ENCODE measurements at places on chromosomes 12 and 14.

GRCh38 chr14:93858896-93859295, 68.2 kb upstream of the FAM181A start:
- no peak for DNase-seq

DNA sequence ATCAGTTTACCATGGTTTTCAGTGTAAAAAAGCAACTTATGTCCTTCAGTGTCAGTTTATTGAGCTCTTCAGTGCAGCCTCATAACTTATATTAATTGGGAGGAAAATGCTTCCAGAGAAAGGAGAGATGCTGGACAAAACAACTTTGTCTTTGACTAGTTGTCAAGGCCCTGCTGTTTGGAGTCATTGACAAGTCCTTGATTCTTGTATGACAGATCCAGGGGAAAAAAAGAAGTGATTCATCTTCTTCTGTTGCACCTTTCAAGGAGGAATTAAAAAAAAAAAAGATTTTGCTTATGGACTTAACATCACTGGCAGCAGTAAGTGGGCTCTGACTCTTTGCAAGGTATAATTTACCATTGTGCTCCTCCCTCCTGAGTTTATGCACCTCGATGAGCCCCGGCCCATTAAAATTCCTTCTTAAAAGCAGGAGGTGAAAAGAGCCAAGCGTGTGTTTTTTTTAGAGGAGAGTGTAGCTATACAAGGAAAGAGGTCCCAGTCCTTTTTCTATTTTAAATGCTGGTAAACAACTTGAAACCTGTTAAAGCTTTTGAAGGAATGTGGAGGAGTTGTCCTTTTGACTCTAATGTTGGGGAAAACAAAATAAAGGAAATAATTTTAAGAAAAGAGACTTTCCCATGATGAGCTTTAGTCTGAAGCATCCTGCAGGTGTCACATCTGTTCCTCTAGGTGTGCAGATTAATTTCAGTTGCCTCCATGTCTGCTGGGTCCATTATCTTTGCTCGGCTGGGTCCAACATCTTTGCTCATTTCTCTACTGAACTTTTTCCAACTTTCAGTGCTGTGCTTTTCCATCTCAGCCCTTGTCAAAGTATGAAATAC, 431.6 kb downstream of the RAD51B start:
- DNase-seq, result no peak

DNA sequence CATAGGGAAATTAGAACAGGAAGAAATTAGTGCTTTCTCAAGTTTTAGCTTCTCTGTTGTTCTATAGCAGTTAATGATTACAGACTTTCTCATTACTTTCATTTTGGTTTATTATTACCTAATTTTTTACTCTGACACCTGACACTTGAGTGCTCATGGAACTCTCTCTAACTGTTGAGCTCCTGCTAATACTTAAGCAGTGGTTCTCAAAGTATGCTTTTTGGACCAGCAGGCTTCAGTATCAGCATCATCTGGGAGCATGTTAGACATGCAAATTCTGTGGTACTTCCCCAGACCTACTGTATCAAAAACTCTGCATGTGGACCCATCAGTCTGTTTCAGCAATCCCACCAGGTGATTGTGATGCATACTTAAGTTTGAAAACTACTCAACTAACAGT, 235.3 kb downstream of the CCDC91 start:
- DNase-seq, result no peak

DNA sequence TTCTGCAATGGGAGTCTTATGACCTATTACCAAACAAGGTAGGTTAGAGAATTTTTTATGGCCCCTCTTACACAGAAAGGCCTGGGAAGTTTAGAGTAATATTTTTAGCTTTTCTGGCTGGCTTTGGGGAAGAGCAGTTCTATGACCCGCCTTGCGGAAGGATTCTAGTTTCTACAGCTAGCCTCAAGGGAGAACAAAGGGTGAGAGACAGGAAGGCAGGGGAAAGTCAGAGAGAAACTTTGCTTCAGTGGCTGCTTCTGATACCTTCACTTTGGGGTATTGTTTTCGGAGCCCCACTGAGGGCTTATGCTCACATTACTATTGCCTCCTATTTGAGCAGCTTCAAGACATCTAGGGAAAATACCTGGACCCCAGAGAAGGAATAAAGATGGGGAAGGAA, 80.7 kb upstream of the NUDT4 start:
- DNase-seq, result no peak

GRCh38 chr14:90522571-90523191, 125.9 kb downstream of the CALM1 start:
- no peak for DNase-seq

DNA sequence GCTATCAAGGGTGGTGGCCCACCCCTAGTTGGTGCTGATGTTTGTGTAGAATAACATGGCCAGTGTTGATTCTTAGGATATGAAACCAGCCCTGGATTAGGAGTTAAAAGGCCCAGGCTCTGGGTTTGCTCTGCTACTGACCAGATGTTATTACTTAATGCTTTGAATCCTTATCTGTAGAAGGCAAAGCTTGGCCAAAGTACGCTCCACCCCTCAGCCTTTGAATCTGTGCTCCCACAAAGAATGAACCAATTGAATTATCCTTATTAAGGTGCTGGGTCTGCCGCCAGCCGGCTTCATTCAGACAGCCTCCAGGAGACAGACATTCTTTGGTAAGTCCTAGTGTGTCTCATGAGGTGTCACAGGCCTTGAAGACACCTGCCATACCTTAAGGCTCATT, 41.8 kb downstream of the AKAP3 start:
- no peak for DNase-seq

DNA sequence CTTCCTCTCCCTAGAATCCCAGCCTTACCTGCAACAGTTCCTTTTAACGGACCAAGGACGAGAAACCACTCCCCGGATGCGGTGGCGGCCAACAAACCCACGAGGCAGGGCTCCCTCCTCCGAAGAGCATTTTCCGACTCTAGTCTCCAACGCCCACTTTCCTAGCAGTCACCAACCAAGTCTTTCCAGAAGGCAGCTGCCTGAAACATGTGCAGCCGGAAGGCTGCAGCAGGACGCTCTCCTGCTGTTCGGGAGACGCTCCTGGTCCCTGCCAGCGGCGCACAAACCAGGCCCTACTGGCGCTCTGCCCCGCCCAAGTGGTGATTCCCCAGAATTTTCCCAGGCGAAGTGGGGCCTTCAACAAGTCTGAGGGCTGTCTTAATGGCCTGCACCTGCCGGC, 21.1 kb upstream of the ADAM20 start:
- DNase-seq, result no peak

- peak; percentile 40 for DNase-seq
Measured at GRCh38 chr12:103877934-103878510, 37.0 kb upstream of the NT5DC3 start.

- peak; percentile 62 for DNase-seq
Measured at GRCh38 chr14:92603309-92604242, 90.0 kb downstream of the RIN3 start.

- DNase-seq, result no peak
Measured at GRCh38 chr12:78418919-78419318, 445.7 kb upstream of the SYT1 start.

GRCh38 chr12:19021646-19022045, 107.9 kb upstream of the PLEKHA5 start:
- no peak for DNase-seq

- DNase-seq, result no peak
Measured at GRCh38 chr12:50006280-50006679, 19.0 kb downstream of the RACGAP1 start.

DNA sequence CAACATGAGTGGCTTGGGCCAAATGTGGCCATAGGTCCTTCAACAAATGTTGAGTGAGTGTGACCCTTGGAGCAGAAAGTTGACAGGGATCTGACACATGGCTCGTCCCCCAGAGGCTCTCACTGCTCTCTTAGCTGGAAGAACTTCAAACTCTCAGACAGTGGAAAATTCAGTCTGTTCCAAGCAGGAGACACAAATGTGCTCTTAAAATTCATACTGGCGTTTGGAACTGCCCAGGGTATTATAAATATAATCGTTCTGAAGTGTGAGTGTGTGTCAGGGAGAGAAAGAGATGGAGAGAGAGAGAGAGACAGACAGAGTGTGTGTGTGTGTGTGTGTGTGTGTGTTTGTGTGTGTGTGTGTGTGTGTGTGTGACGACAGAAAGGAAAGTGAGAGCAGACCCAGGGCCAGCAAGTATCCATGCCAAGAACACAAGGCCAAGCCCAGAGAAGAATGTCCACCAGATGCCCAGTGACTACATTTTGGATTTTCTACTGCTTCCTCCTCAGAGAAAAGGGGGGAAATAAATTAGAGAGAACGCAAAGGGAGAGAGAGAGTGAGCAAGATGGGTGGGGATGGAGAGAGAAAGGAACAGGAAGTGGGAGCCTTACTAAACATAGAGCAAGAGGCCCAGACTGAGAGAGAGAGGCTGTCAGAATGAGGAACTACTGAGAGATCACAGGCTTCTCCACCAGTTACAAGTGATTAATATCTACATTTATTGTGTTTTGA, 193.6 kb upstream of the NUDT4 start:
- DNase-seq, result peak; percentile 42

GRCh38 chr14:68369281-68370056, 423.4 kb downstream of the ZFP36L1 start:
- no peak for DNase-seq

DNA sequence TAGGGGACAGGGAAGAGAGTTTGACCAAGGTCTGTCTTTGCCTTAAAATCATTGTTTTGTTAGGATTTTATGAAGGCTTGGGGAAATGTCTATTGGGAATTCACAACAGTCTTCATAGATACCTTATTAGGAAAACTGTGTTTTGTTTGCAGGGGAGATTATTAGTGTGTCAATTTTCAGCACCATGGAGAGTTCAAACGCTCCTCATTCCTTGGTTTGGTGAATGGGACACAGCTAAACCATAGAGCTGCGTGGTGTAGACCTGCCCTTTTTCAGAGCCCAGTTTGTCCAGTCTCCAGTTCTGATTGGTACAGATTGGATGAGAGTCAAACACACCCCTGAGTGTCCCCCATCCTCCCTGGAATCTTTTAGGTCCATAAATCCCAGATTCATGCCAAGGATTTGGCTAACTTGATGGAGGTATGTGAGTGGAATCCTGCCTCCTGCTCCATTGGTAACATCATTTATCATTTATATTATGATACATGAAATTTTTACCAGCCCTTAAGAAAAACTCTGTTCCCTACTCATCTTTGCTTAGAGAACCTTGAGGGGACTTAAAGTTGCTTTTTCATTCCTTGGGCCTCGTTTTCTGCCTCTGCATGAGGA, 12.0 kb downstream of the NGDN start:
- DNase-seq, result no peak

- no peak for DNase-seq
Measured at GRCh38 chr12:754473-754820, 2.1 kb downstream of the WNK1 start.

GRCh38 chr12:92469837-92470236, 233.0 kb upstream of the PLEKHG7 start:
- no peak for DNase-seq

DNA sequence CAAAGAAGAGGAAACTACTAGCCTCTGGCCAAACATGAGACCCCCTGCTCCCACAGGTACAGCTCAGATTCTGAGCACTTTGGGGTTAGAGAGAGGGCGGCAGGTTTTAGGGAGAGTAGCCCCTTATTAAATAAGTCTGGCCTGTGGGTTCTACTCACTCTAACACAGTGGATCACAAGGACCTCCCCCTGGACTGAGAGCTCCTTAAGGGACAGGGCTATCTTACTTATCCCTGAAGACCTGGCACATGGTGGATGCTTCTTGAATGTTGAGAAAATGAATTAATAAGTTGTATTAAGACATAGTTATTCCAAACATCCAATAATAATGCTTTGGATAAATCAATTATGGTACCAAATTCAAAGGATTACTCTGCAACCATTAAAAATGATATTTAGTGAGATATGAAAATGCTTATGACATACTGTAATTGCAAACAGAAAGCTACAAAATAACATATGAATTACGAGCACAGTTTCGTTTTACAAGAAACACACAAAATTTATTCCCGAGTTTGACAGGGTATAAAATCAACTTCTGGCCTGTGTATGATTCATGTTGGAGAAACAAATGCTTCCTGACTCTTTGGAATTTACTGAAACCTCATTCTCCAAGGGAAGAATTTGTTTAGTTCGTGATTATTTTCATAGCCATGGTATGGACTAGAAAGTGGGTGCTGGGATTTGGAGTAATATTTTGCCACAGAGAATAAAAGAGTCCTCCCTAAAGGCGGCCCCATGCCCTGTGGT, 59.3 kb upstream of the BDKRB2 start:
- DNase-seq, result no peak

DNA sequence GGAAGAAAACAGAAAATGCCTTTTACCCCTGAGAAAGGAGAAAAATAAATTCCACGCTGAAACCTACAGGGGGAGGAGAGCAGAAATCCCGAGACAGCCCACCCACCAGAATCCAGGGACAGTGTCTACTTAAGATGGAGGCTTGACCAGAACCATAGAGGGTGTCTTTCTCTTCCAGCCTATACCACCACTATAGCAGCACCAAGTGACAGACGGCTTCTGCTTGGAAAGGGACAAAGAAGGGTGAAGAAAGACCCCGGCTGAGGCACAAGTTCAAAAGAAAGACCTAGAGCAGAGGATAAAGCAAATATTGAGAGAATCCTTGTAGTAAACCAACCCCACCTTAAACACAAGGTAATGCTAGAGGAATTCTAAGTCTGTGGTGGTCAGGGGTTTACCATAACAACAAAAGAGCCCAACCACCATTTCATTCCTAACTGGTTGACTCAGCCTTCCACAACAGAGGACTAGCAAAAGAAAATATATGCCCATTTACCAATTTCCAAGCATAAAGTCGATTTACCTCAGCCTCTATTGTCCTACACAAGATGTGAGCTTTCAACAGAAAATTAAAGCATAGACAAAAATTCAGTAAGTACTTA, 105.3 kb upstream of the FOXG1 start:
- DNase-seq, result no peak

GRCh38 chr12:20620261-20620660, 74.9 kb upstream of the SLCO1C1 start:
- no peak for DNase-seq

DNA sequence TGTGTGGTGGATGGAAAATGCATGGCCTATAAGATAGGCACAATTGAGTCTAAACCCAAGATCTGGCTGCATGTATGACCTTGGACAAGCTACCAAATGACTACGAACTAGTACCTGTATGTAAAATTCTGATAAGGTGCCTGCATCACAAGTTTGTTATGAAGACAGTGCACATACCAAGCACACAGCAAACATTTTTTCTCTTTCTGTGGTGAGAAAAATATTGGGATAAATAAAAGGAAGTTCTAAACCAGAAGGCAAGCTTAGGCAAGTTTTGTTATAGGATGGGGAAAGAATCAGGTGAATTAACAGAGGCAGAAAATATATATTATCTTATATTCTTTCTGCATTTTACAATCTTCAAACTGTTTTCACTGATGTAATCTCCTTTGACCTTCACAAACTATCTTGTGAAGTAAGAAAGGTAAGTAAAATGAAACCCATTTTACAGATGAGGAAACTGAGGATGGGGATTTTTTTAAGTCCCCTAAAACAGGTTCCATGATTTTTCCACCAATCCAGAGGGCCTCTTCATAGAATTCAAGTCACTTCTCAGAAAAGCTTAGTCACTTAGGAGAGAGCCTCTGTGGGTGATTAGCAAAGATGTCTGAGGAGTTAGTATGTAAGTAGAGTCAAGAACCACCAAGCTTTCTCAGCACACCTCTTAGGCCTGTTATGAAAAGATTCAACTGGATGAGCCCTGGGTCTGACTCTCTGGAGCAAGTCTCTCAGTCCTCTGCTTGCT, 132.0 kb upstream of the RAP1B start:
- no peak for DNase-seq

- no peak for DNase-seq
Measured at GRCh38 chr12:13233830-13234641, 37.5 kb downstream of the EMP1 start.

Data from CD4-positive, alpha-beta T cell treated with Interleukin-15 for 1 hour (primary cell).